ENCODE measurements at places on chromosomes 12 and 14.
A peak's percentile ranks its signal among the peaks of the same experiment; 100 is the strongest.

GRCh38 chr12:44827832-44828438 is 48.2 kb downstream of the NELL2 start:
- no peak for DNase-seq

- no peak for DNase-seq
These were observed 28.3 kb downstream of the PUS7L start for GRCh38 chr12:43730283-43730682.

DNA sequence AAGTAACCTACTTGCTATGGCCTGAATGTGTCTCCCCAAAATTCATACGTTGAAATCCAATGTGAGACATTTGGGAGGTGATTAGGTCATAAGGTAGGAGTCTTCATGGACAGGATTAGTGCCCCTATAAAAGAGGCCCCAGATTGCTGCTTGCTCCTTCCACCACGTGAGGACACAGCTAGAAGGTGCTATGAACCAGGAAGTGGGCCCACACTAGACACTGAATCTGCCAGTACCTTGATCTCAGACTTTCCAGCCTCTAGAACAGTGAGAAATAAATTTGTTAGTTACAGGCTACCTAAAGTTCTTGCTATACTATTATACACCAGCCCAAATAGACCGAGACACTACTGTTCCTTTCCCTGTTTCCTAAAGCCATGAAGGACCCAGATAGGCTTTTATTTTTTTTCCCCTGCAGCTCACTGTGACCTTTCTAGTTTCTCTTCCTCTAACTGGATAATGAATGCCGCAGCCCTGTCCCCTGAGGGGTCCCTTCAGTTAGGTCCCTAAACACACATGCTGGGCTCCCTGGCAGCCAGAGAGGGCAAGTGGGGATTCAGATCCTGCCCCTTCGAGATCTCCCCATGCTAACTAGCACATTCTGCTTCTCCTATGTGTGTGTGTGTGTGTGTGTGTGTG is 19.3 kb downstream of the SLC25A3 start:
- no peak for DNase-seq

- peak; percentile 52 for DNase-seq
These were observed 9.0 kb upstream of the GPR135 start for GRCh38 chr14:59474172-59474571.

DNA sequence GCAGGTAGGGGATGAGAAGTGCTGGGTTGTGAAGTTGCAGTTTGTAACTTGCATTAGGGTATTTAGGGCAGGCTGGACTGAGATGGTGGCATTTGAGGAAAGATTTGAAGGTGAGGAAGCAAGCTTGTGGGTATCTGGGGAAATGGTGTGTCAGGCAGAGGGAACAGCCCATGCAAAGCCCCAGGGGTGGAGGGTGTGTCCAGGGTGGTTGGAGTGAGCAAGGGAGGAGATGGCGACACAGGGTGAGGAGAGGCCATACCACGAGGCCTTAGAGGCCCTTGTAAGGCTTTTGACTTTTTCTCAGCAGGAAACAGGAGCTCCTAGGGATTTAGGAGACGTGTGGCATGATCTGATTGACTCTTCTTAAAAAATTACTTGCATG is 136.9 kb downstream of the NUAK1 start:
- DNase-seq, result no peak

- DNase-seq, result no peak
These were observed 7.2 kb downstream of the DAO start for GRCh38 chr12:108886873-108887629.
